ENCODE measurements at places on chromosomes 4 and X.

DNA sequence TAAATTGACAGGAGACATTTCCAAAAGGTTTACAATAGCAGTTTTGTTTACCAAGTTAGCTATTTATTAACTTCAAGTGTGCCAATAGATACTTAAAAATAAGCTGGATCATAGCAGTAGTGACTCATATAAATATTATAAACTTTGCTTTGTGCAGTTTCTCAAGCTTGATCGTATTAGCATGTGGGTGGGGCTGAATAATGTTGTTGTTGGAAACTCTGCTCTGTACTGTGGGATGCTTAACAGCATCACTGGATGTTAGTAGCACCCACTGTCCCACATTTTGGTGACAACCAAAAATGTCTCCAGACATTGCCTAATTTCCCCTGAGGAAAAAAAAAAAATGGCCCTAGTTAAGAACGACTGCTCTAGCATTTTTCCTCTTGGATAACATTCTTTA is 855.2 kb upstream of the ADGRL3 start:
- no peak for DNase-seq

DNA sequence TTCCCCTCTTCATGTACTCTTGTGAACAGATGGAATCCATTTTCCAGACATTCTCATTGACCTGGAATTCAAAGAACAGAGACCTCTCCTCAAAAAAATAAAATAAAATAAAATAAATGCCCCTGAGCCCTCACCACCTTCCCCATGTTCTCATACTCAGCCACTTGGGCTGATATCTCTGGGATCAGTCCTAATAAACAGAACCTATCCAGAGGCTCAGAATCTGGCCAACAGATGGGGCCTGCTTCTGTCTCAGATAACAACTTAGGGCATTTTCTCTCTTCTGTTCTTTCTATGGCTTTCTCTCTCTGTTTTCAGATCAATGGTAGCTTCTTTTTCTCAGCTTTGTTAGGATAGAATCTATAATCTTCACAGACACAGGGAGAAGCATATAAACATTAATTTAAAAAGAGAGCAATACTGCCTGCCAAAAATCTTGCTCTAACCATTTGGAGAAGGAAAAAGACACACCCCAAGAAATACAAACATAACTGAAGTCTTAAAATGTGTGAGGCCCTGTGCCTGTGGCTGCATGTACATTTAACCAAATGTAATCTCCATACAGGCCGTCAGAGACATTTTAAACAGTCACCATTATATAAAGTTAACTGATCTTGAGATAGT is 907.1 kb downstream of the FAT4 start:
- DNase-seq, result no peak

DNA sequence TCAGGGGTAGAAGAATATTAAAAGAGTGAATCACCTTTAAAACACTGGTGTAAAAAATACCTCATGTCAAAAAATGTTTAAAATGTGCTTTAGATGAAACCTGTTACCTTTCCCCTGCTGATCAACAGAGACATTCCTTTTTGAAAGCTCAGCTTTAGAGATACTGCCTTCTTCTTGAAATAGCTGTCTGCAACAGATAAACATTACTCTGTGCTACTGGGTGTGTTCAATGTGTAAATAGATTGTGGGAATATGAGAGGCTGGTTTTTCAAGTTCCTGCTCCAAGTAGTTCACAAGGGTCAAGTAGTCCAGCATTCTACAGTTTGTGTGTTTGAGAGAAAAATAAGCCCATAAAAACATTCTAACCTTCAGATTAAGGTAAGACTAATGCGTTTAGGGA is at the start of gene SYTL5:
TSS of gene SYTL5 (plus strand) at position 263 of the 400 bp plus-strand sequence. CDS start 27,337 bp downstream, outside the sequence.
- no peak for DNase-seq

- DNase-seq, result peak; percentile 37
These were observed 23.2 kb downstream of the PRPS2 start for GRCh38 chrX:12814420-12814819.

DNA sequence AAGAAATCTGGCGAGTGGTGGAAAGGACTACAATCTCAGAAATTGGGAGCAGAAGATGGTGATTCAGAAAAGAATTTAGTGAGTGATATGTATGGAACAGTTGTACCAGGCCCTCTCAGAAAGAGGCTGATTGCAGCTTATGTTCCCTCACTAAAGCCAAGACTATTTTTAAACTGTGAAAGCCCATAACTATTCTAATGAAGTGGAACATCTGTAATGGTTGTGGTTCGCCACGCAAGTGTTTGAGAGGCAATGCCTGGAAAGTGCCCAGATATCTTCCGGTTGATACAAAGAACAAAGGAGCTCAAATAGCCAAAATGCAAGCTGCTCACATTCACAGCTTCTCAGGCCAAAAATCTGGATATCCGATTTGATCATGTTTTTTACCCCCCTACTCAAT is 1250.7 kb downstream of the RAPGEF2 start:
- DNase-seq, result no peak

Measured in GM20000 (cell line).